Kidney glomerular epithelial cell (primary cell): ENCODE measurements at places on chromosomes 2 and 18.

- peak; percentile 8 for DNase-seq
Measured at GRCh38 chr2:240237609-240238174, 97.2 kb upstream of the OTOS start.

- DNase-seq: no peak
Measured at GRCh38 chr2:144995482-144995881, 475.6 kb upstream of the ZEB2 start.

DNA sequence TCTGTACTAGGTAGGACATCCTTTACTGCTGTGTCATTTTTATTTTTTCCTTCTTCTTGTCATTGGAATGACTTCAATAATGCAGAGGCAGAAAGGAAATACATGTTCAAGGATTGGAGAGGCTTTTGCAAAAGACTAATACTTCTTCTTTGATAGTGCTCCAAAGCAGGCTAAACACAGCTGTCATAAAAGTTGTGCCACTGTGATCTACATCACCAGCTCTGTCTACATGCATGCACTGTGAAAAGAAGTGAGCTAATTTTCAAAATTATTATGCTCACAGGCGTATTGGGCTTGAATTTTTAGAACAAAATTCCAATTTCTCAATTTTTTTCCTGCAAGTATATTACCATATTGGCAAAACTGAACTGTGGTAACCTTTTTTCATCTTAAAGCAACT is 37.5 kb upstream of the CALCRL start:
- no peak for DNase-seq

- DNase-seq: no peak
Measured at GRCh38 chr2:64718250-64718885, 64.7 kb upstream of the SERTAD2 start.

DNA sequence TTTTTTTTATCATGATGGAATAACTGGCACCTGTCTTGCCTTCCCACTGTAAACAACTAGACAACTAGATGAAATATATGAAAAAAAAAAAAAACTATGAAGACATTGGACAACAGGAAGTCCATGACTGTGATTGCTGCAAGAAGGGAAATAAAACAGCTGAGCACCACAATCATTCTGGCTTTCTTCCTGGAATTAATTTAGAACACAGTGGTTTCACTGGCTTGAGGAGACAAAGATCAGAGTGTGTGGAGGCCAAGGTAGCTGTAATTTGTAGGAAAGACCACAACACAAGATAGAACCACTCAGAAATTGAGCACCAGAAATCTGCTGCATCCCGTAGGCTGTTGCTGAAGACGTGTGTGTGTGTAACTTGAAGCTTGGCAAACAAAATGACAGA is 121.1 kb upstream of the PID1 start:
- DNase-seq: no peak

- DNase-seq: no peak
Measured at GRCh38 chr18:45374878-45375630, 240.2 kb upstream of the SLC14A2 start.

DNA sequence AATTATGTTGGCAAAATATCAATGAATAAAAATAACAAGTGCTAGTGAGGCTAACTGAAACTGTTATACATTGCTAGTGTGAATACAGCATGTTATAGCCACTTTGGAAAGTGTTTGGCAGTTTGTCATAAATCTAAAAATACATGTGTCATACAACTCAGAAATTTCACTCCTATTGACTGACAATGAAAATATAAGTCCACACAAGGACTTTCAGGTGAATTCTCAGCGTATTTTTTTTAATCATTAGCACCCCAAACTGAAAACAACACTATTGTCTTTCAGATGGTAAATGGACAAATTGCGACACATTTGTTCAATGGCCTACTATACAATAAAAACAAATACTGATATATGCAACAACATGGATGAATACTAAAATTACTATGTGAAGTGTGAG is 884.8 kb downstream of the TRIB2 start:
- no peak for DNase-seq

DNA sequence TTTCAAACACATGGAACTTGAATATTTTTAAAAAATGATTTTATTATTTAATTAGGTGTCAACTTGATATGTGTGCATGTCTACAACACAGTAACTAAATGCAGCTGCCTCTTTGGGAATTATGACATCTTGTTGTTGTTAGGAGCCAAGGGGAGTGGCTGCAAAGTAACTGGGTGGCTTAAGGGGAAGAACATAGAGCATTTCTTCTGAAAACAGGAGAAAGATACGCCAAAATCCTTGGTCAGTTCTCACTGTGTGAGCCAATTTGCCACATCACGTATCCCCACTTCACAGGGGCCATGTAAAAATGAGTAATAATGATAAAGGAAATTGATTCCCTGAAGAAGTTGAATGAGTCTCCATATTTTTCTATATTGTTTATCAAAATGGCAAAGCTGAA is 309.8 kb upstream of the COL3A1 start:
- DNase-seq: no peak

GRCh38 chr18:45541421-45541820 is 73.9 kb upstream of the SLC14A2 start:
- DNase-seq: no peak

- DNase-seq: no peak
Measured at GRCh38 chr2:28710545-28710944, 41.1 kb upstream of the PPP1CB start.

DNA sequence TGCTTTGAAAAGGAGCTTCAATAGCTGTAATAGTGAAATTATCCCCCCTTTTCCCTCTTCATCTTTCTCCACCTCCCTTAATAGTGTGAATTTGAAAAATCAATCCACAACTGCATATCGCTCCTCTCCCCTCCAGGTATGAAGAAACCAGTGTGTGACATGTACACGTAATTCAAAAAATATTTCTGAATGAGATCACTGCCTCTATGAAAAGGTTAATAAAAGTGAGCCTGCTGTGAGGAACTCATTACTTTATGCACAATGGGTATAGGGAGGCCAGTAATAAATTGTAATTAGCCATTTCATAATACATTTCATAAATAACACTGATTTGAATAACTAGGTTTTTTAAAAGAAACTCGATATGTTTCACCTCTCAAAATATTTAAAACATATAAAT is 209.0 kb upstream of the KYNU start:
- no peak for DNase-seq

- DNase-seq: no peak
Measured at GRCh38 chr2:44131177-44131576, 37.5 kb upstream of the PPM1B start.

DNA sequence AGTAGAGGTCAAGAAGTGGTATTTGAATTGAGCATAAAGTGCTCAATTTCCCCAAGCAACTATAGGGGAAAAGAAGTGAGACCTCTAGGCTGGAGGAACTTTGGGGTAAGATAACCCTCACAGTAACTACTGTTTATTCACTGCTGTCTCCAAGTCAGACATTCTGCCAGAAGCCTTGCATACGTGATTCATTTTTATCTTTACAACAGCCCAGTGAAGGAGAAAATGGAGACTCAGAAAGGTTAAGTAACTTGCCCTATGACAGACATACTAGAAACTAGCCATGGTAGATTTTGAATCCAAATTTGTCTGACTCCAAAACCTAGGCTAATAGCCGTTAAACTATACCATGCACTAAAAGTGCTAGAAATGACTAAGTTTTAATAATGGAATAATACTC is 28.4 kb downstream of the DNAJC10 start:
- DNase-seq: no peak

DNA sequence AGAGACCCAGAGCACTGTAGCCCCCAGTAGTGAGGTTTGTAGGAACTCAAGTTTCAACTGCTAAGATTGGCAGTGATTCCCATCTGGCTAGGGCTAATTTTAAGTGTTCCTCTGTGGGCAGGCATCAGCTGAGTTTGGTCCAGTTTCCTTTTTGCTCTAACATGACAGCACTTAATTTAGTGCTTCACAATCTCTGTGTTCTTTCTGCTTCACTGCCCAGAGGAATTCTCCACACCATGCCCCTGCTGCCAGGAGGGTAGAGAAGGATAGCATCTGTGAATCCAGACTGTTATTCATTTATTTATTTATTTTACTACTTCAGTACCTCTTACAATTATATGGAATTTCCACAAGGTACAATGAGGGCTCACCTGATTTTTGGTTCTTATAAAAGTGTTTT is 549.9 kb upstream of the FSIP2 start:
- DNase-seq: peak; percentile 75

DNA sequence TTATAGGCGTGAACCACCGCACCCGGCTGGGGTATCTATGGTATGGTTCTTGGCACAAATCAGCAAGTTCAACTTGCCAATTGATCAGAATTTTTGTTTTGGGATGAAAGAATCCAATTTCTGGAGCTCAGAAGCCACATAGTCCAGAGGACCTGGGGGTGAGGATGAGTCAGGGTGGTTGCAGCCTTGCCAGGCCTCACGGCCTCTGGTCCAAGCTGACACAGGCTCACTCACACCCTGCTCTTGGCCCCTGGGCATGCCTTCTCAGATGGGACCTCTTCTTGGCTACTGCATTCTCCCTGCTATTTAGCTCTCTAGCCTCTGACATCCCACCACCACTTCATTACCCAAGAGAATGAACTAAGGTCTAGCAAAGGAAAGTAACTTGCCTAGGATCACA is 16.3 kb downstream of the CAPG start:
- DNase-seq: no peak

- no peak for DNase-seq
Measured at GRCh38 chr2:230537531-230537976, 121.6 kb downstream of the SP100 start.

- DNase-seq: no peak
Measured at GRCh38 chr2:19330436-19330835, 28.0 kb downstream of the OSR1 start.

DNA sequence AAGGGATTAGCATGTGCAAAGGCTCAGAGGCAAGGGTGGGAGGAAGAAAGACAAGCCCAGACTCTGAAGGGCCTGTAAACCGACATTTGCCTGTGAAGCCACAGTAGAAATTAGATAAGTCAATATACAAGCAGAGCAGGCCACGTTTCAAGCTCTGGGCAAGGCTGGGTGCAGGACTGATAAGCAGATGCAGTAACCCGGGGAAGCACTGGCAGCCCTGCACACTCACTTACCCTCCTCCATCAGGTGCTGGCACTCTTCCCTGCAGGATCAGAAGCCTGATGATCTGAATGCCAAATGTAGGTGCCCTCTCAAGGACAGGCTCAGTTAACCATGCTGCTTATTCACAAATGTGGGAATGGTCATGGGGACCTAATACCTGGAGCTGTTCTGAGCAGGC is 46.3 kb upstream of the RAB12 start:
- no peak for DNase-seq

- no peak for DNase-seq
Measured at GRCh38 chr18:55421615-55422419, 166.2 kb downstream of the TCF4 start.

GRCh38 chr2:112754564-112754963 is 9.8 kb downstream of the CKAP2L start:
- DNase-seq: no peak

DNA sequence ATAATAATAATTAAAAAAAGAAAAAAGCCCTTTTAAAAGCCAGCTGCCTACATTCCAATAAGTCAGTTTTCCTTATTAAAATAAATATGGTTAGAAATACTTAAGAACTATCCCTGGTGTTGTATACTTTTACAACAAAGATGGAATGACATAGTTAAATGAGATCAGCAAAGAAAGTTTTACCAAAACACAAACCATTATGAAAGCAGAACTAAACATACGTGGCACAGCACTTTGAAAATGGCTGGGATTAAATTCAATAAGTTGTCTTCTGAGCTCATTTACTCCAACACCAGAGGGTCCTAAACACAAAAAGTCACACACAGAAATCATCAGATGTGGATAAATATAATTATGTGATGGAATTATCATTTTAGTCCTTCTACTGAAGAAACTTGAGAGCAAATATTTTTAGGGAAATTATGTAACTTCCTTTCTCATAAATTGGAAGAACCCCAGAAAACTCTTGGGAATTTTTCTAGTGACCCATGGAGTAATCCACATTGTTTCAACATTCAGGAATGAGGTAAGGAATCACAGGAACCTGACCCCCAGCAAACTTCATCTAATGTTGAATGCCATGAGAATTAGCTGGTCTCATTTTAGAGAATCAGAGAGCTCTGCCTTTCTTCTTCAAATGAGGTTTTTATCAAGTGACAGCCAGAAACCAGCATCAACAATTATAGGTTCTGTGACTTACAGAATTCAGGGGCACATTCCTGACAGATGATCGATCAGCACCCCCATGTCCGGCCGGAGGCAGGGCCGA is 11.5 kb upstream of the TMEM237 start:
- DNase-seq: peak; percentile 50

GRCh38 chr2:8456151-8457091 is 225.4 kb upstream of the ID2 start:
- no peak for DNase-seq

DNA sequence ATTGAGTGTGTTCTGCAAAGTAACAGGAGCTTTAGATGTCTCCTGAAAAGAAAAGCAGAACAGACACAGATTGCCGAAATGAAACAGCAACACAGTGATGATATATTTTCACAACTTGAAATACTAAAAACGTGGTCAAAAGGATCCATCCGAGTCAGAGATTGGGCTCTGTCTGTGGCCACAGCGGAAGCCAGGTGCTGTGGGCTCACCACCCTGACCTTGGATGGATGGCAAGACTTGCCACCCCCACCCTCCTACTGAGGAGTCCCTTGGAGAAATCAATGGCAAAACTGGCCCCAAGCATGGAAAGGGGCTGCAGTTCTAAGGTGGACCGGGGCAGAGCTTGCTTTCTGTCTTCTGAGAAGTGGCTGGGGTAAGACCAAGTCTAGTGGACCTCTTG is 31.4 kb upstream of the ACKR3 start:
- no peak for DNase-seq

DNA sequence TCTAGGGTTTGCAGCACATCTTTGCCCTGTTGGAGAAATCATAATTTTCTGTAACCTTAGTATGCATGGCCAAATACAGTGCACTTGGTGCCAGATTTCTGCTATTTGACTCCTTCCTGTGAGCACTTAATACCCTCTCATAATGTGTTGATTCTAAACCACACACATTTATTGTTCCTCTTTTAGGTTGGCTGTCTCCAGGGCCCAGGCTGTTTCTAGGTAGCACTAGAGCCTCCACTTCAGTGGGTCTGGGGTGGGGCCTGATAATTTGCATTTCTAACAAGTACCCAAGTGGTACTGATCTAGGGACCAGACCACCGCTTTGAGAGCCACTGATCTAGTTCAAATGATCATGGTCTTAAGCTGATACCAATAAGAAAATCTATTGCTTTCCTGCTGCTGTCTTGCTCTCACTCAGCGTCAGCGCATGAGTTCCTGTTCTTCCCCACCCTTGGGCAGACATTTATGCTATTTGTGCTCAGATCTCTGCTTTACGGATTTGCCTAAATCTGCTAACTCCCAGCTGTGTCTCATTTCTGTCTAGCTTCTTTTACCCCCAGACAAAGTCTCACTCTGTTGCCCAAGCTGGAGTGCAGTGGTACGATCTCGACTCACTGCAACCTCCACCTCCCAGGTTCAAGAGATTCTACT is 7.4 kb downstream of the PTRHD1 start:
- no peak for DNase-seq

DNA sequence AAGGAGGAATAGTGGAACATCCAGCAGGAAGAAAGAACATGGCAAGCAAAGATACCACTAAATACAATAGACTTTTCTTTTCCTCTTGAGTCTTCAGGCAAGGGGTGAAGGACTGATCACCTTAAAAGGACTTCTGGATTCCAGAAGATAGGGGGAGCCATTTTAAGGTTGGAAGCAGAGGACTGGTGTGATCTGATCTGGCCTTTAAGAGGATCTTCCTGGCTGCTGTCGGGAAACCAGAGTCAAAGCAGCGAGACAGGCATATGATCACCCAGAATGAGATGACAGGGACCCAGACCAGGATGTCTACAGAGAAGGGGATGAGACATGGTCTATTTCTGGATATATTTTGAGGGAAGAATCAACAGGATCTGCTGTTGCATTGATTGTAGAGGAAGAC is 558.0 kb downstream of the STK39 start:
- DNase-seq: no peak
